ENCODE measurements at places on chromosomes 12 and 14.

GRCh38 chr12:57454566-57455373 is at the start of gene INHBE:
TSS of gene INHBE (plus strand) at chr12:57455307. CDS start at chr12:57455537, 230 bp downstream.
- no peak for DNase-seq

- no peak for DNase-seq
Observed at GRCh38 chr12:94269316-94269999, 121.1 kb downstream of the PLXNC1 start.

DNA sequence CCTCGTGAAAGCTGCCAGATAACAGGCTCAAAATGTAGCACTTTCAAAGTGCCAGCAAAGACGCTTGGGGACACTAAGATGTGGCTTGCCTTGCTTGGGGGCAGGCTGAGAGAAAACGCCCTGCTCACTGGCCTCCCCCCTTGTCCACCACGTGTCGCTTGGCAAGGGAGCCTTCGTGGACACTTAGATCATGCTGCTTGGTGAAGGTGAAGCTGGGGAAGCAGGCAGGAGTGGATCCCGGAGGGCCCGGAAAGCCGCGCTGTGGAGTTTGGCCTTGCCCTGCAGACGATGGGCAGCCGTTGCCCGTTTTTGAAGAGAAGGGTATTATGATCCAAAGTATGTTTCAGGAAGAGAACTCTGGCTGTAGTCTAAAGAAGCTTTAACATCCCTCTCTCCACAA is 53.4 kb upstream of the BDKRB2 start:
- DNase-seq: no peak

GRCh38 chr12:87991483-87991882 is 37.7 kb downstream of the C12orf50 start:
- DNase-seq: no peak

DNA sequence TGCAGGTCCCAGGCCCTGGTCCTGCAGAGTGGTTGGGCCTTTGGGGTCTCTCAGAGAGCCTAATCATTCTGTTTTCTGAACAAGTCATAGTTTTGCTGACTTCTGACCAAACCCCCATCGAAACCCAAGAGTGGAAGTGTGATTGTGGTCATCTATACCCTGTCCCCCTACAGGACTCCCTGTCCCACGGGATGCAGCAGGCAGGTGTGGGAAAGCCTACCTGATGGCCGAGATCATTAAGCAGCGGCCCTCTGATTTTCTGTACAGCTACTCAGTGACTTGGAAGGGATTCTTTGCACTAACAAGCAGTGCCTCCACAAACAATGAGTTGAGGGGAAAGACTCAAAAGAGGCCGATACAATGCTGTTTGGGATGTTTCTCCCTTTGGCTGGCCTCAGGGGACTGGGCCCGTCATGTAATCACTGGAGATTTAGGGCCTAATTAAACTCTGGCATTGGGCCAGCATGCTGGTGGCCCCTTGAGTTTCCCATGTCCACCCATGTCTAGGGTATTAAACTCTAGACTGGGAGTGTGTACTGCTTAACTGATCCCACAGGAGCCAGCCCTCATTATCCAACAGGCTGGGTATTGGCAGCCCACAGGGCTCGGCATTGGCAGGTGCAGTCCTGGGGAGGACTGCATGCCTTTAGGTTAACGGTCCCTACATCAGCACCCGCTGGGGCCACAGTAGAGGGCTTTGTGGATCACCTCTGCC is 192.8 kb downstream of the ZFP36L1 start:
- DNase-seq: no peak

- no peak for DNase-seq
Observed at GRCh38 chr14:60327447-60328331, 78.7 kb downstream of the PPM1A start.

DNA sequence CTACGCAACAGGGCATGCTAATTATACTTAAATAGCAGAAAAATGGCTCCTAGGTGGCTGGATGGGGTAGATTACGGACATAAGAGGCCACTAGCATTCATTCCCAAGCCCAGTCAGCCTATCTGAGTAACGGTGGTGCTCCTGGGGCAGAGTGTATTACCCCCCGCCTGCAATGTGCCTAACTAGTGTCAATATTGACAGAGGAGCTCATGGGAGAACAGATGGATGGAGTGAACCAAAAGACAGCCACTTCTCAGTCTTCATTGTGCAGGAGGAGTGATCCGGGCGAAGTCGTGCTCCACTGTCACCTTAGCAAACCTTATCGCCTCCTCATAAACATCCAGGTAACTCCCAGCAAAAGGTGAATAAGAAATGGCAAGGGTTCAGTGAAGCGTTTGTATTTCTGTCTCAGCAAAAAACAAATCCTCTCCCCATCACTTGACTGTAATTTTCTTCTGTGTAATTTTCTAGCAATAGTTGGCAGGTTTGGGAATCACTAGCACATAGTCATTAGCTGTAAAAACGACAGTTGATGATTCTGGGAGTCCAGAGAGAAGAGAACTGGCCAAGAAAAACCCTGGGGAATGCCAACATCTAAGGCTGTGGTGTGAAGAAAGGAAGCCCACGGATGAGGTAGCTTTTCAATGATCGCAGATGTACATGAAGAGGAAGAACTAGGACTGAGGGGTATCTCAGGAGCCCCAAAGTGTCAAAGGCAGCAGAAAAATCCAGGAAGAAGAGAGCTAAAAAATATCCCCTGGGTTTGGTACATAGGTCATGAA is 126.6 kb upstream of the BCL2L14 start:
- no peak for DNase-seq

DNA sequence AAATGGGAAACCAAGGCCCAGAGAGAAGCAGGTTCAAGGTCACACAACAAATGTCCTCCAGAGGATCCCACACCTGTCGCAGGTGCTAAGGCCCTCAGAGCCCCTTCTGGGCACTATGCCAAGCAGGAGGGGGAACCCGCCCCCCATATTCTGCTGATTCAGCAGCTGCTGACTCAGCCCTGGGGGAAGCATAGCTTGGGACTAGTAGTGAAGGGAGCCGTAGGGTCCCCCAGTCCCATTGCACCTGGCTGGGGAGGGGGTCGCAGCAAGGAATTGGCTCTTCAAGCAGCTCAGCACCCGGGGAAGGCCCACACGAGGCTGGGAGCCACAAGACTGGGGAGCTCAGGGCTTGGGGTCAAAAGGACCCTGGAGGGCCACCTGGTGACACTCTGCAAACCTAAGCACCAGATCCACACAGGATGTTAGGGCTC is 1.0 kb downstream of the RASAL1 start:
- DNase-seq: no peak

GRCh38 chr12:113463746-113464451 is 7.8 kb downstream of the LHX5 start:
- no peak for DNase-seq

DNA sequence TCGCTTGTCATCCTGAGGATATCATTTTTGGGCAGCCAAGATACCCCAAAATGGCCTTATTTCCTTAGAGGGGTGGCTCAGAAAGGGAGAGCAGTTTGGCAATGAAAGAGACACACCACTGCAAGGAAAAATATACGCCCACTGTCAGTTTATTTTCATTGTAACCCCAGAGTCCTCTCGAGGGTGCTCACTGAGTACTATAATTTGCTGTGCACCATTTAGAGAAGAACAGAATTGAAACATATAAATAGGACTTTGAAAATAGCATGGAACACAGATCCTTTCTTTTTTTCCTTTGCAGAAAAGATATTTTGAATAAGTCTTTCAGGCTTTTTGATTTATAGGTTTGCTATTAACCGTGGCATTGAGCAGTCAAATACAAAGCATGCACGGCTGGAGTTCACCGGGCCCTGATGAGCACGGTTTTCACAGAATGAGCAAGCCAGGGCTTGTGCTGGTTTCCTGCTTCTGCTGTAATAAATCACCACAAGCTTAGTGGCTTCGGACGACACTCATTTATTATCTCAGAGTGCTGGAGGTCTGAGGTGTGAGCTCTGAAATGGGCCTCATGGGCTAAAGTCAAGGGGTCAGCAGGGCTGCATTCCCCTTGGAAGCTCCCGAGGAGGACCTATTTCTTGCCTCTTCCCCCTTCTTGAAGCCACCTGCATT is 152.3 kb downstream of the ZNF664 start:
- no peak for DNase-seq

DNA sequence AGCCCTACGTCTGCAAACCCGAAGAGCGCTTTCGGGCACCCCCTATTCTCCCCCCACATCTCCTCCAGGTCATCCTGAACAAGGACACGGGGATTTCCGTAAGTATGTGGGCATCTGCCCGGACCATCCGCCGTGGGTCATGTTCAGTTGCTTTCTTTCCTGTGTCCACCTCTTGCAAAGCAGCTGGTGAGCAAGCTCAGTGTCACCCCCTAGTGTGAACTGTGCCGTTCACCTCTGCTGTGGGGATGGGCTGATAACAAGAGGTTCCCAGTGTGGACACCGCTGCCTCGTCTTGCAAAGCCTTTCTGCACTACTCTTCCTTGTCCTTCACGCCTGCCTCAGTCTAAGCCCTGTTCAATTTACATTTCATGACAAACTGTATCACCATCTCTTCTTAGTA is 8.6 kb downstream of the PRKAB1 start:
- no peak for DNase-seq

- peak; percentile 54 for DNase-seq
Observed at GRCh38 chr14:72801381-72801812, 92.5 kb downstream of the DPF3 start.

GRCh38 chr12:2290516-2291065 is 237.8 kb downstream of the CACNA1C start:
- DNase-seq: no peak

Data from HFF-Myc (cell line).